Stimulated activated CD8-positive, alpha-beta memory T cell treated with anti-CD3 and anti-CD28 coated beads, Interleukin-4, amount 100 ng/mL, for 1 hour (primary cell): ENCODE measurements at places on chromosomes 12 and 14.

DNA sequence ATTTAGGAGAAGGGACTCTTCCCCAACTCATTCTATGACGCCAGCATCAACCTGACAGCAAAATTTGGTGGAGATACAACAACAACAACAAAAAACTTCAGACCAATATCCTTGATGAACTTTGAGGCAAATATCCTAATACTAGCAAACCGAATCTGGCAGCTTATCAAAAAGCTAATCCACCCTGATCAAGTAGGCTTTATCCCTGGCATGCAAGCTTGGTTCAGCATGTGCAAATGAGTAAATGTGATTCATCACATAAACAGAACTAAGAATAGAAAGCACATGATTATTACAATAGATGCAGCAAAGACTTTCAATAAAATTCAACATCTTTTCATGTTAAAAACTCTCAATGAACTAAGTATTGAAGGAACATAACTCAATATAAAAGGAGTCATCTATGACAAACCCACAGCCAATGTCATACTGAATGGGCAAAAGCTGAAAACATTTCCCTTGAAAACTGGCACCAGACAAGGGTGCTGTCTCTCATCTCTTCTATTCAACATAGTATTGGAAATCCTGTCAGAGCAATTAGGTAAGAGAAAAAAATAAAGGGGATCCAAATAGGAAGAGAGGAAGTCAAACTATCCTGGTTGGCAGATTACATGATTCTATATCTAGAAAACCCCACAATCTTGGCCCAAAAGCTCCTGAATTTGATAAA is 233.3 kb downstream of the CCDC59 start:
- no peak for DNase-seq

- no peak for DNase-seq
These were observed 8.2 kb upstream of the RESF1 start for GRCh38 chr12:31951008-31951407.

- DNase-seq: no peak
These were observed 217.9 kb downstream of the CRADD start for GRCh38 chr12:93895089-93895445.

DNA sequence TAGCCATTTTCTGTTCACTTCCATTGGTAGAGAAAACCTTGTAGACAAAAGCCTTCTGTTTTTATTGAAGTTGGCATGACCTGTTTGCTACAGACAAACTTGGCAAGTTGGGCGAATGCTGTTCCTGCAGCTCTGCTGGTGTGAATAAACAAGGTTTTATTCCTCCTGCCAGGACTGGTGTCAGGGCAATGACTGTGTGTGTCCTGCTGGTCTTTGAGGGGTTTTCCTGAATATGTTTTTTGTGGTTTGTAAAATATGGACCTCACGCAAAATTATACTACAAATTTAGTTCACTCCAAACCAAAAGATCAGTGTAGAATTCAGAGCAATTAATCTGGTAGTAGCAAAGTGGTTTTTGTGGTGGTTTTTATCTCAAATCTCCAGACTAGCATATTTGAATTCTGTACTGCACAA is 140.8 kb downstream of the ERC1 start:
- DNase-seq: no peak

GRCh38 chr14:91414475-91414833 is 3.2 kb downstream of the CCDC88C start:
- no peak for DNase-seq

DNA sequence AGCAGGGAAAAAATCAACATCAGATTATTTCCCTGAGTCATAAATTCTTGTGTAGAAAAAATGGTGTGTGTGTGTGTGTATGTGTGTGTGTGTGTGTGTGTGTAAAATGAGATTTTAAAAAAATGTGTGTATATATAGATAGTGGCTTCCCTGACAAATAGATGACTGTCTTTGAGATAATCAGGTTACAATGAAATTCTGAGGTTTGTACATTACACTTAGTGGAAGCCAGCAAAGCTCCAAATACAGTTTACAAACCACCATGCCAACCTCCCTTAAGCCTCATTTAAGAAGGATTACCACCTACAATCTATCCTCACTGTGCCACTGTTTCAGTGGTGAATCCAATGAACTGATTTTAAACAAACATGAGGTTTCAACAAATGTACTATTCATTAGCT is 93.8 kb downstream of the MED13L start:
- DNase-seq: no peak
